ENCODE measurements at places on chromosomes 5 and 9. TPM values are rescaled to one million over a fixed set of nuclear protein-coding genes. Genes with fewer than 3 reads are reported as not detected.
A peak's percentile ranks its signal among the peaks of the same experiment; 100 is the strongest.

DNA sequence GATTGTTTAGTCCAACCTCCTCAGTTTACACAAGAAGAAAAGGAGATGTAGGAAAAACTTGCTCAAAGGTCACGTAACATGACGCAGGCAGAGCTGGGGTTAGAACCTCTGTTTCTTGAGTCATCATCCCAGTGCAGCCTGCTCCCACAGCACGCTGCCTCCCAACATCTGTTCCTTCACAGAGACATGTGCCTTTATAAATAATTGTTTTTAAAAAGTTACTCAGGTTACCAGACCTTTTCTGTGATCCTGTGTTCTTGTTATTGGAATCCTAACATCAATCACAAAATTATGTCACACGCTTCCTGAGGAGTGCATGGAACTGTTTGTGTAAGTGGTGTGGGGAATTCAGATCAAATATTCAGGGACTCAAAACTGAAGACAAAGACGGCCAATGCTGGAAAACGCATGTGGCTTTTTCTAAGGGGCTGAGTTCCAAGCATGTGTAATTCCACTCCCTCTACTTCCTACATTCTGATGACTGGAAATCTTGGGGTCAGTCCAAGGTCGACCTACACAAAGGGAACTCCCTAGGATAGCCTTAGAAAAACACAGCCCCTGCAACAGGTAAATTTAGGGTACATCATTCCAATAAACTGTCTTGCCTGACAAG, 184.3 kb downstream of the TSSK1B start:
- DNase-seq: no peak

GRCh38 chr5:177607452-177608192, 7.7 kb downstream of the B4GALT7 start:
- DNase-seq: peak; percentile 96

DNA sequence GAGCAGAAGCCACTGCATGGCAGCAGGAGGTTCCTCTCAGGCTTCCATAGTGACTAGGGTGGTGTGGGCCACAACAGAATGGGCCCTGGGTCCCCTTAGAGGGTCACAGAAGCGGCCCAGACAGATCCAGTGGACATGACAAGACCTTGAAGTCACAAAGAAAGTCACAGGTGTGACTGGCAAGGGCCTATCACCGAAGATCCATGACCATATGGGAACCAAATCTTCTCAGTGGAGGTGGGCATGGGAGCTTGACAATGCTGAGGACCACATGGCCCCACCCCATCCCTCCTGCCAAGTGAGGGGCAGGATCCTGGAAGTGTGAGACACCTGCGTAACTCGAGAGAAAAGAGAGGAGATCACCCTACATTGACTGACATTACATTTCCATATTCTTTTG, 332.4 kb downstream of the MSX2 start:
- DNase-seq: no peak

GRCh38 chr5:500491-500890, 23.8 kb downstream of the SLC9A3 start:
- no peak for DNase-seq

- no peak for DNase-seq
Observed at GRCh38 chr5:134097211-134097749, 17.2 kb upstream of the TCF7 start.

GRCh38 chr5:93378073-93378472, 202.9 kb downstream of the NR2F1-AS1 start:
- DNase-seq: no peak

The ARHGEF39 gene
- 21.6 TPM for total RNA-seq

The SEPTIN8 gene
- 38.2 TPM for total RNA-seq

Data from H9 (cell line).